ENCODE measurements at places on chromosomes 3 and 15.

DNA sequence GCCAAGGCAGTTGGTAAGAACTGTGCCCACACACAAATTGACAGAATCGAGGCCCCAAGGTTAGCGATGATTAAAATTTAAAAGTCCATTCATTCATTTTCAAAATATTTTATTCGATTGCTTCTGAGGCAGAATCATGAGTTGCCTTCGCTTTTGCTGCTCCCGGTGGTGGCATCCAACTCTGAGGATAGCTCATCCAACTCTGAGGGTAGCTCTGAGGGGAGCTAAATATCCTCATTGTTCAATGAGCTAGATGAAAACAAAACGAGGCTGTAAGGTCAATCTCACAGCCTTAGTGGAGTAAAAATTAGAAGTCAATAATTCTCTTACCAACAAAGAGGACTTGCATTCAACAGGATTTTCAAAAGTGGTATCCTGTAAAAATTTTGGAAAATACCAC lies 897 bp upstream of the CHL1 start:
- no peak for DNase-seq

GRCh38 chr15:63502137-63502766 lies 2.1 kb upstream of the USP3 start:
- DNase-seq = no peak

DNA sequence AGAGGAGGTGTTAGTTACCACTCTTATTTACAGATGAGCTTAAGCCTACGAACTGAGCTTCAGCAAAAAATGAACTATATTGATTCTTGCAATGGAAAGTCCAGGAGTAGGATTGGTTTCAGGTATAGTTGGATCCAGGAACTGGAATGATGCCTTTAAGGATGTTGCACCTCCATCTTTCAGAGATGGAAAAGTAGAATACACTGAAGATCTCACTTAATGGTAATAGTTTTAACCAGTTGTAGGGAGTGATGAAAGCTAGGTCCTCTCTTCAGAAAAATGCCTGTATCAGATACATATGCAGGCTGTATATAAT lies 2.5 kb downstream of the SLC28A1 start:
- DNase-seq = no peak

- no peak for DNase-seq
These were observed 174.7 kb downstream of the MBNL1 start for GRCh38 chr3:152443212-152444023.

DNA sequence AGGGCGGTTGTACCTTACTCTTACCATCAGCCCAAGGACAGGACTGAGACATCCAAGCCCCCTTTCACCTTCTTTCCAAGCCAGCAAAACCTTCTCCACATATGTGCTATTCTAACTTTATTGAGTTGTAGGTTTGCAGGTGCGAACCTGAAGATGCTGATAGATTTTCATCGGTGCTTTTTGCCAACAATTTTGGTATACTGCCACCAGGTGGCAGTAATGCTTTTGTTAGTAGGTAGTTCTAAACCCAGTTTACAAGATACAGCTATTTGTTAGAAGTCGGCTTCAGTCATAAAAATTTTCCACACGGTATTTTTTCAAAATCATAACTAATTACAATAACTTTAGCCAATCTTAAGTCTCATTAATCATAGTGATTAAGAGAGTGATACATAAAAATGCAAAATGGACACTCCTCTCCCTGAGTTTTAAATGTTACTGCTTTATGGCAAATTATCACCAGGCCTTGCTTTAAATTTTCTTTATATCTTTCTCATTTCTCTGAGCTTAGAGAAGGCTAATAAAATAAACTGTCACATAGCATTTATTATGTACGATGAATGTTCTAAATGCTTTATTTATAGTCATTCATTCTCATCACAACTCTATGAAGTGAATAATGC lies 636 bp downstream of the TBC1D21 start:
- no peak for DNase-seq

DNA sequence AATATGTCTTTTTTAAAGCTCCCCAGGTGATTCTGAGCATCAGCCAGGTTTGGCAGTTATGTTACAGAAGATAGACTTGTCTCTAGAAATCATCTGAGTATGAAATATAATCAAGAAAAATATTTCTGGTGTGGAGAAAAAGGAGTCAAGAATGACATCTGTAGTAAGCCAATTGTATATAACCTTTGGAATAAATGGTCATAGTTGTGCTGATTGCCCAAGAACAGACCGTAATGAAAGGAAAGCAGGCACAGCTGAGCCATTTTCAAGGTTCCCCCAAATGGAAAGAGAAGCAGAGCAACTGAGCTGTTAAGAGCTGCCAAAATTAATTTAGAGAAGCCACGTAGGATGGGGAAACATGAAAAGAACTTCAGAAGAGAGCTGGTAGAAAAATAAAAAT lies 26.6 kb downstream of the GOLM2 start:
- DNase-seq = no peak

- DNase-seq = no peak
These were observed 541.1 kb downstream of the AGBL1 start for GRCh38 chr15:86620641-86621349.

DNA sequence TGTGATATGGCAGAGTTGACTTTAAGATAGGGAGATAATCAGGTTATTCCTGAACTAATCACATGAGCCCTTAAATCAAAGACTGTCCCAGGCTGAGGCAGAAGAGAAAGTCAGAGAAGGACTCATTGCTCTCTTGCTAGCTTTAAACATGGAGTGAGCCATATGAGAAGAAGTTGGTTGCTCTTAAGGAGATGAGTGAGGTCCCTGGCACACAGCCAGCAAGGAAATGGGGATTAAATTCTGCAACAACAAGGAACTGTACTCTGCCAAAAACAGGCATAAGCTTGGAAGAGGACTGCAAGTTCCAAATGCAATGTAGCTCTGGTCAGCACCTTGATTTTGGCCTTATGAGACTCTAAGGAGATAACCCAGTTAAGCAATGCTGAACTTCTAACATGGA lies 457.0 kb downstream of the PLOD2 start:
- DNase-seq = no peak

DNA sequence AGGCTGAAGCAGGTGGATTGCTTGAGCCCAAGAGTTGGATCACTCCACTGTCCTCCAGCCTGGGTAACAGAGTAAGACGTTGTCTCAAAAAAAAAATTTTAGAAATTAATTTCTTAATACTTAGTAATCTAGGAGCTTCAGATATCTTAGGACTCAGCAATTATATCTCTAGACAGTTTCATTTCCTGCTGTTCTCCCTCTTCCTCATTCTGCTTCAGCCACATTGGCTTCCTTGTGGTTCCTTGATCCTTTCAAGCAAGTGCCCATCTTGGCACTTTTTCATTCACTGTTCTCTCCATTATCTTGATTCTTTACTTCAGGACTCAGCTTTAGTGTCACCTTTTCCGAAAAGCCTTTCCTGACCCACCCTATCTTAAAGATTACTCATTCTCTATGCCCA lies 22.5 kb downstream of the TMEM202 start:
- no peak for DNase-seq

- DNase-seq = no peak
These were observed 473 bp downstream of the LSM3 start for GRCh38 chr3:14179114-14179465.

DNA sequence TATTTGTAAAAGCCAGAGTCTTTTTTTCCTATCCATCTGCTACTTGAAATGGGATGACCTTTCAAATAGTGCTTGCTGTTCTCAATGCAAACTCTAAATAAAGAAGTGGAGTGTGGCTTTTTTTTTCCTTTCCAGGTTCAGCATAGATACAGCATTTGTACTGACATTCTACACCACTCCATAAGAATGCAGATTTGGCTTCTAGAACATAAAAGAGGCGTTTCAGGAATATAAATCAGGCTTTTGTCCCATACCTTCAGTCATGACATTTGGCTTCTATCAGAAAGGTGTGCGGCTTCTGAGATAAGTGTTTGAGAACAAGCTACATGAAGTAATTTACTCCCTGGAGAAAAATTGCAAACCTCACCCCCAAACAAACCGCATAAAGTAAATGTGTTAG lies 553.1 kb downstream of the FHIT start:
- no peak for DNase-seq

- DNase-seq = no peak
These were observed 5.8 kb upstream of the PLA2G4D start for GRCh38 chr15:42100021-42100800.

DNA sequence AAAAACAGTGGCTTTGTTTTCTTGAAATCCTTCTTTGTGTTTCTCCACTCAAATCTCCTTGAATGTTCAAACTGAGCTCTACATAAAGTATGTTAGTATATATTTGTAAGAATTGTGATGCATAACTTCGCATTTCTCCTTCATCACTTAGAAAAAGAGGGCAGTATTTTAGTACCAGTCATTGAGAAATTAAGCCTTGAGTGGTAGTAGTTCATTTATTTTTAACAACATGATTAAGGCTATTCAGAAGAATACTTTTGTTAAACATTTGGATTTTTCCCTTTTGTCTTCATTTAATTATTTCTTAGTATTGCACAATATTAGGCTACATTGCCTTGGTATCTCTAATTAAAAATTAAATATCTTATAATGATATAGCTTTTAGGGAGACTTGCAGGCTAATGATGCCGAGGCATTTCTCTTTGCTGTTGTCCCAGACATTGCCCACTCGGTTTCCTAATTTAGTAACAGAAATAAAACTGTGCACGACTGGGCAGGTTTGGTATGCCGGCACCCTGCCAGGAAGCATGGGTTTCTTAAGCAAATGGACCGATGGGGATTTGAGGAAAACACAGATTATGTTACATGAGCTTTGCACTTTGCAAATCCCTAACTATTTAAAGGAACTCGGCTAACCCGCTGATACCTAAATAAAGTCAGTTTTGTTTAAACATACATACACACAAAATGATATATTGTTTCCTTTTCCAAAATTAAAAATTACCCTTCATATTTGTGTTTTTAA lies 54.7 kb downstream of the LRRC28 start:
- DNase-seq = no peak

DNA sequence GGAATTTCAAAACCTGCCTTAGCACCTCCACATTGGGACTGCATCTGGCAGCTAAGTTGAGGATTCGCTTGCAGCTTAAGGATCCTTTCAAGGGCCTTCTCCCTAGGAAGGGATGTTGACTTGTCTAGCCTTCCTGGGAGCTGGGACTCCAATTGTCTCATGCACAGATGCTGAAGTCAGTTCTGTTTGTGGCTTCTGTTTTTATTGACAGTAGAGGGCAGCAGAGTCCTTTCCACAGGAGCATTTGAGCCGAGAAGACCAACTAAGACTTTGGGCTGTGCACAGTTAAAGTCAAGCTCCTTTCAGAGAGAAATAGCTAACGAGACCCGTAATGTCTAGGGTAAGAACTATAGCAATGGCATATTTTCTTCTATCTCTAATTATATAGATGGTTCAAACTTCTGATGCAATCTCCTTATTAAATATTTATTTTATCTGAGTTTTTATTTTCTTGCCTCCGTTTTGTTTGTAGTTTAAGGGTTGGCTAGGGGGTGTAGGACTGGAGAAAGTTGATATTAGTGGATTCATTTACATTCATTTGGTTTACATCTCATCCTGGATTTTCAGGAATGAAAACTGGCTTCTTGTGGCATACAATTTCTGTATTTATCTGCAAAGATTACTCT lies 59.7 kb upstream of the KBTBD8 start:
- DNase-seq = peak; percentile 1

- no peak for DNase-seq
These were observed 598.5 kb downstream of the ZNF385D start for GRCh38 chr3:21152555-21152954.

- DNase-seq = no peak
These were observed 16.3 kb downstream of the GXYLT2 start for GRCh38 chr3:72904163-72904562.

GRCh38 chr3:17195192-17195611 lies 310.4 kb downstream of the PLCL2 start:
- no peak for DNase-seq

GRCh38 chr15:98581715-98582114 lies 66.6 kb upstream of the IGF1R start:
- no peak for DNase-seq

DNA sequence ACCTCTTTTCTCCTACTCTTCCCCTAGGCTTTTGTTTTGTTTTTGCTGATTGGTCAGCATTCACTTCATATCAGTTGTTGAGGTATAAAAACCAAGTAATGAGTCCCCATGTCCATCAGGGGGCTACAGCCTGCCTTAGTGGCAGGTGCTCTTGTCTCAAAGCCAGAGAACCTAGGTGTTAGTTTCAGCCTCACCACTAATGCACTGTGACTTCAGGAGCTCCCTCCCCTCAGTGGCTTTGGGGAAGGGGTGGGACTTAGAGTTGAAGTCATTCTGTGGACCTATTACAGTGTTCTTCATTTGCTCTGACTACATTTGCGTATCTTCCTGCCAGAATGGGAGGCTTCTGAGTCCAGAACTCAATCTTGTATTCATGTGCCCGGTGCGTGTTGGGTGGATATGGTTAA lies 41.6 kb downstream of the NR2C2 start:
- DNase-seq = no peak

- DNase-seq = no peak
These were observed 753.3 kb upstream of the ROBO1 start for GRCh38 chr3:80521081-80521480.

DNA sequence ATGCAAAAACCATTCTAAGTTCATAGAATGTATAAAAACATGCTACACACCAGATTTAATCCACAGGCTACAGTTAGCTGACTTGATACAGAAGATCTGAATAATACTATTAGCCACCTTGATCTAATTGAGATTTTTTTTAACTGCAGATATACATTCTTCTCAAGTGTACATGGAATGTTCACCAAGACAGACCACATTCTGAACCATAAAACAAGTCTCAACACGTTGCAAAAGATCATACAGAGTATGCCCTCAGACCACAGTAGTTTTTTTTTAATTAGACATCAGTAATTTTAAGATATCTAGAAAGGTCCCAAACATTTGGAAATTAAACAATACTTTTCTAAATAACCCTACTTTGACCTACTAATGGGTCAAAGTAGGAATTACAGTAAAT lies 83.3 kb downstream of the FGF7 start:
- no peak for DNase-seq

GRCh38 chr3:147924755-147925154 lies 515.6 kb downstream of the ZIC1 start:
- no peak for DNase-seq

GRCh38 chr3:136251511-136251910 lies 1.4 kb downstream of the PCCB start:
- no peak for DNase-seq

DNA sequence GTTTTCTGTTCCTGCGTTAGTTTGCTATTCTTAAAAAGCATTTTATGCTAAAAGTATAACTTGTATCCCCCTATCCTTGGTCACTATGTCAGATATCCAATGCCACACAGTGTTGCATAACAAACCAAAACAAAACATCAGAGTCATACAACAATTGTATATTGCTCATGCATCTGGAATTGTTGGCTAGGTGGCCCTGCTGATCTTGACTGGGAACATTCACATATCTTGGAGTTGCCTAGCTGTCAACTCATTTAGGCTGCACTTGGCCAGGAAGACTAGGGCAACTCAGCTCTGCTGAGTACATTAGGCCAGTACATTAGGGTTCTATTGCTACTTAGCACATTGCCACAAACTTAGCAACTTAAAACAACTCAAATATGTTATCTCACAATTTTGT lies 706.5 kb upstream of the UBE2E2 start:
- DNase-seq = no peak
